Activated naive CD4-positive, alpha-beta T cell treated with anti-CD3 and anti-CD28 coated beads, Interleukin-2, amount 50 U/mL, for 72 hours (primary cell): ENCODE measurements at places on chromosomes 2 and 18. TPM values are rescaled to one million over a fixed set of nuclear protein-coding genes. Genes with fewer than 3 reads are reported as not detected.
A peak's percentile ranks its signal among the peaks of the same experiment; 100 is the strongest.

G6PC2 gene
- total RNA-seq = not detected

GRCh38 chr2:152558158-152558984 is 158.9 kb downstream of the PRPF40A start:
- DNase-seq = no peak

- no peak for DNase-seq
Observed at GRCh38 chr18:79898952-79899608, 52.4 kb downstream of the SLC66A2 start.

- no peak for DNase-seq
Observed at GRCh38 chr2:45782986-45783385, 131.5 kb downstream of the PRKCE start.

GRCh38 chr2:100766256-100766655 is 53.7 kb upstream of the NPAS2 start:
- no peak for DNase-seq

SLC14A1 gene
- 0.14 TPM for total RNA-seq

ECEL1 gene
- not detected for total RNA-seq

DNA sequence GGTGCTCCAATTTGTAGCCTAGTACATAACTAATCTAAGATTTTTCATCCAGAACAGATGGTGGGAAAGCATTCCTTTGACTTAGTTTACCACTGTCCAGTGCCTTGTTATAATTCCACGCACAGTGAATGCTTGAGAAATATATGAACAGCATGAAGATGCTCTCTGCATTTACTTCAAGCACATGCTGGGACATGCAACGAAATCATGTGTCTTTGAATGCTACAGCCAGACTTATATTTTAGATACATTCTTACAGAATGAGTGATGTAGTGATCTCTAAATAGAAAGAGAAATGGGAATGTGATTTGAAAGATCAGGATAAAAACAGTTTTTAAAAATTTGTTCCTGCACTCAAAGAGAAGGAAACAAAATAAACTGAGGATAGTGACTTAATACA is 398.3 kb downstream of the FBXO15 start:
- DNase-seq = no peak

PARD6G gene
- not detected for total RNA-seq

- no peak for DNase-seq
Observed at GRCh38 chr18:7373441-7373840, 142.6 kb downstream of the LRRC30 start.

- no peak for DNase-seq
Observed at GRCh38 chr18:34818064-34818463, 108.0 kb downstream of the DTNA start.

CDH20 gene
- total RNA-seq = 0.14 TPM

GRCh38 chr2:70132244-70133126 is 45.2 kb downstream of the PCBP1 start:
- no peak for DNase-seq

GRCh38 chr18:48877941-48878340 is 72.8 kb downstream of the SMAD7 start:
- DNase-seq = no peak

- peak; percentile 8 for DNase-seq
Observed at GRCh38 chr2:235740821-235741220, 247.0 kb downstream of the AGAP1 start.

DNA sequence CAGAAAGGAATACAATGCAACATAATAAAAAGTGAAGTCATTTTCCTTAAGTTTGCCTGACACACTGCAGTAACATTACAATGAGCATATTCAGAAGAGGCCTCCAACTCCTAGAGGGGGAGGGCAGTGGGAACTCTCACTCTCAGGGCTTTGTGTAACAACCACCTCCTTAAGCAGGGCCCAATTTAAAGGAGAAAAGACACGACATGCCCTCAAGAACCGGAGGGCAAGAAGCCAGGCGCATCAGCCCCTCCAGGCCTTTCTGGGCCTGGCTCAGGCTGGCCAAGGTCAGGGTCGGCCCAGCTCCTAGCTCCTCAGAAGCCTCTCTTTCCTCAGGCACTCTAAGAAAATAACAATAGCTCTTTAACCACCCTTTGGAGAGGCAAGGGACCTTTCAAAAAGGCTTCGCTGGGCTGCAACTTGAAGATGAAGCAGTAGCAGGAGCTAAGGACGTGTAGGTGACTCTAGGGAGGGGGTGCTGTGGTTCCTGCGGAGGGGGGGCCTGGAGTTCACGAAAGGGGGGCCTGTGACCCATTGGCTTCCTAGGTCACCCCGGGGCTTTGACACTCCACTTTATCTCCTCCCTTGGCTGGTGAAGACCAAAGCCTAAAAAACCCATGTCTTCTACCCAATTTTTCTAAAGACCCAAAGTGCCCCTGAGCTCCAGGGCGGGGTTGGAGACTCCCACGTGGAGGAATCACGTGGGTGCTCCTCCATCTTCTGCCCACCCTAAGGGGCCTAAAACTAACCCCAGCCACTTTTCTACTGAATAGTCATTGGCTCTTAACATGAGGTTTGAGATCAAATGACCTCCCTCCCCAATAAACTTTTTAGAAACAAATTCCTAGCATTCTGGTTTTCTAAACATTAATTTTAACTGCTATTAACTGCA is 13.3 kb downstream of the SERTAD2 start:
- no peak for DNase-seq

TTC39C gene
- total RNA-seq = 44.0 TPM

DNA sequence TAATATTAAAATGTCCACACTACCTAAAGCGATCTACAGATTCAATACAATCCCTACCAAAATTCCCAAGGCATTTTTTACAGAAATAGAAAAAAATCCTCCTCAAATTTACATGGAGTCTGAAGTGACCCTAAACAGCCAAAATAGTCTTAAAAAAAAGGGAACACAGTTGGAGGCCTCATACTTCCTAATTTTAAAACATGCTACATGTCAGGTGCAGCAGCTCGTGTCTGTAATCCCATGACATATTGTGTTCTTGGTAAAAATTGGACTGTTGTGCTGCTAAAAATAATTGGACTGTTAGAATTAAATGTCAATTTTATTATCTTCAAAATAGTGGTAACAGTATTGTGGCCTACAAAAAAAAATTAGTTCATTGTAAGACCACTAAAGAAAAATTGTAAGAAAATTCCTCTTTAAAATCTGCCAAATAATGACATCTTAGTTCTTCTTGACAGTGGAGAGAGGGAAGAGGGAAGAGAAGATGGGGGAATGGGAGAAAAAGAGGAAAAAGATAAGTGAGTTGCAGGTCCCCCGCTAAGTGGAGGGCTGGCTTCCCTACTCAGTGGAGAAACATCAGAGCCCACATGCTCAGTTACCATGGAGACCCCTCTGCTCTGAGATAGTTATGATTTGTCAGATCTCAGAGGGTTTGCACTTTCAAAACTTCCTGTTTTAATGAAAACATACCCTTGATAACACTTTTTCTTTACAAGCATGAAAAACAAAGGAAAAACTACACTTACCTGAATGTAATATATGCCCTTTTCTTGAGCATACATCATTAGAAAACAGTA is 46.5 kb downstream of the UNC50 start:
- peak; percentile 38 for DNase-seq

ANKRD39 gene
- total RNA-seq = 23.8 TPM

- no peak for DNase-seq
Observed at GRCh38 chr2:45433363-45433762, 177.7 kb downstream of the SRBD1 start.

GRCh38 chr2:46737577-46737976 is 178.0 kb downstream of the MCFD2 start:
- no peak for DNase-seq

- DNase-seq = no peak
Observed at GRCh38 chr18:71027531-71027930, 738.7 kb downstream of the SOCS6 start.

UGT1A4 gene
- total RNA-seq = not detected

DNA sequence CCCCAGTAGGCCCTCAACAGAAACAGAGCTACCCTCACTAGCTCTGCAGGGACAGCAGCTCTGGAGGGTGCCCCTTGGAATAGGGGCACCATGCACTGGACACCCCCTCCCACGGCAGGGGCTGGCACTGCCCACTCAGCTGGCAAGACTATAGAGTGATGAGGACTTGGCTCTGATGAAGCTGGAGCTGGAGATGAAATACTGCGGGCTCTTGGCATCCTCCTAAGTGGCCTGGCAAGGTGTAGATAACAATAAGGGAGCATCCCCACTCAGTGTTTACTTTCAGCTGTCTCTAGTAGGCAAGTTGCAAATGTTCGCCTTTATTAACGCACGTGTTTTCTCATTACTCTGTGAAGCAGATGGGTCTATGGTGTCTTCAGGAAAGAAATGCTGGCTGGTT is 92.7 kb downstream of the PDCL3 start:
- no peak for DNase-seq
